Activated CD4-positive, alpha-beta T cell treated with anti-CD3 and anti-CD28 coated beads, Interleukin-2, amount 50 U/mL, for 48 hours (primary cell): ENCODE measurements at places on chromosomes 2 and 18.

- DNase-seq = no peak
These were observed 217.9 kb upstream of the PID1 start for GRCh38 chr2:229489016-229489415.

- DNase-seq = no peak
These were observed 13.2 kb downstream of the SNTG2 start for GRCh38 chr2:963876-964275.

- no peak for DNase-seq
These were observed 232.5 kb upstream of the CTAGE1 start for GRCh38 chr18:22650247-22650646.

DNA sequence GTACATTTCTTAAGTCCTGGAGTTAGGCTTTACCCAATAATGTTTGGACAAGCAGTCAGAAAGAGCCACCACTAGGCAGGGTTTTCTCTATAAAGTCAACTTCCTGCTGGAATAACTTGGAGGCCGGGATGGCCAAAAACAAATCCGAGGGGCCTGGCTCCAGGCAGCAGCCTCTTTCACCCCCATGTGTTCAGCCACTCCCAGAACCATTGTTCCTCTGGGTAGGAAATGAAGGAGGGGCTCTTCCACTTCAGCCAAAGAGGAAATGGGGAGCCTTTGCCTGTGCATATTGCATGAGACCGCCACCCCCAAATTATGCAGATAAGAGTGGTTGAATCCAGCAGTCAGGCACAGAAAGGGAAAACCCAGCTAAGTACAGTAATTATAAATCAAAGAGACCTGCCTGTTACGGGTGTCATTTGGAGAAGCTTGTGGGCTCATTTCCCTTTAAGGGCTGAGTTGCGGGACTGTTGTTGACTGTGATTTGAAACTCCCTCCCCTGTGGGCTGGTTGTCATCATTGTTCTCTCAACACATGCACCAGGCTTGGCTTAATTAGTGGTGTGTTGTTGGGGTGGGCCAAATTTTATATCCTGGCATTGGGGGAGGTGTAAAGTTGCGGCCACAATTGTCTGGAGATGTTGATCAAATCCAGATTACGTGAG is 212.8 kb upstream of the SOX11 start:
- no peak for DNase-seq

- peak; percentile 54 for DNase-seq
These were observed at the start of gene DNER for GRCh38 chr2:229714080-229714735. Gene DNER (minus strand): TSS chr2:229714555. CDS start chr2:229714423, 132 bp downstream.

- DNase-seq = no peak
These were observed 132.1 kb upstream of the SERPINE2 start for GRCh38 chr2:224171226-224171625.

DNA sequence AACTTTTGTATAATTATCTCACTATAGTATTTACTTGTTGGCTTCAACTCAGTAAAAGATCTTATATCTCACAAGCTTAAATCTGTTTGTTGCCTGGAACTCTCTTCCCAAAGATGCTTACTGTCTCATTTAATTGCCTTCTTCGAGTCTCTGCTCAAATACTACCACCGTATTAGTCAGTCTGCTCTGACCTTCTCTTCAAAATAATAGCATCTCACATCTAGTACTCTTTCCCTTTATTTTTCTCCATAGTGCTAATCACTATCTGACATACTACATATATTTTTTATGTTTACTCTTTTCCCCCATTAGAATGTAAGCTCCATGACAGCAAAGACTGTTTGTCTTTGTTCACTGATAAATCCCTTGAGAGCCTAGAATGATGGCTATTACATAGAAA is 10.6 kb upstream of the MPP4 start:
- no peak for DNase-seq

- no peak for DNase-seq
These were observed 3.3 kb upstream of the SLC66A2 start for GRCh38 chr18:79954791-79955190.

DNA sequence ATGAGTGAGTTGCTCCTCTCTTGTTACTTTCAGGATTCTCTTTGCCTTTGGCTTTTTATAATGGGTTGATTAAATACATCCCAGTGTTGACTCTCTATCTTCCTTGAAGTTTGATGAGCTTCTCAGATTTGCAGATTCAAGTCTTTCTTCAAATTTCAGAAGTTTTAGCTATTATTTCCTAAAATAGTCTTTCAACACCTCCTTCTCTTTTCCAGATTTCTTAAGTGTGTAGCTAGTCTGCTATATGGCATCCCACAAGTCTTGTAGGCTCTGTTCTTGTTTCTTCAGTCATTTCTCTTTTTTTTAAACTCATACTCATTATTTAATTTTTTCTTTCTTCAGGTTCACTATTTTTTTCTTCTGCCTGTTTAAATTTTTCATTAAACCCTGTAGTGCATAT is 287.7 kb upstream of the CNTNAP5 start:
- no peak for DNase-seq

DNA sequence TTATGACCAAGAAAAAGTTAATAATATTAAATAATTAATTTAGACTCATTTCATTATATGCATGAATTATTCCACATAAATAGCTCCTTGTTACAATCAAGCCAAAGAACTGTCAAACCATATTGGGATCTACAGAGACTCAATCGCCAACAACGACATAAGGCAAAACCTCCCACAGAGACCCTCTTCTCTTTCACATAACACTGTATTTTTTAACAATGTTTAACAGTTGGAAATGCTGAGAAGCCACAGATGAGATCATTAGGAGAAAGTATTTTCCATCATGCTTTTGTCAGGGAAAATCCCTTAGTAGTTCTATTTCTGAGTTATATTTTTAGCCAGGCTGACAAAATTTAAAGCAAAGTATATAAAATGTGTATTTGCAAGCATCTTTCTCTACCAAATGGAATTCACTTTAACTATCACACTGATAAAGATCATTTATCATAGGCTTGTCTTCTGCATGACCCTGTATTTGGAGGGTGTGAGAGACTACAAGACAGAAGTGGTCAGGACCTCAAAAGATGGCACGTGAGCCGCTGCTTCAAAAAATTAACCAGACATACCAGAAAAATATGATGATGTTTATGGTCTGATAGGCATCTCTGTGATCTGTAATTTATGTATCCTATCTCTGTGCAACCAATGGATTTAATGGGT is 383.8 kb downstream of the NRXN1 start:
- no peak for DNase-seq

GRCh38 chr2:174644406-174644805 is 46.8 kb upstream of the WIPF1 start:
- DNase-seq = no peak

GRCh38 chr2:209534228-209534627 is 110.4 kb downstream of the MAP2 start:
- no peak for DNase-seq

- DNase-seq = no peak
These were observed 48.4 kb upstream of the RMP24 start for GRCh38 chr18:35923939-35924684.

- DNase-seq = no peak
These were observed 295.4 kb downstream of the CYP26B1 start for GRCh38 chr2:71852141-71852711.

- no peak for DNase-seq
These were observed 30.0 kb upstream of the LINC00305 start for GRCh38 chr18:64178860-64179259.

GRCh38 chr18:57439609-57439968 is 4.4 kb downstream of the ONECUT2 start:
- DNase-seq = no peak

DNA sequence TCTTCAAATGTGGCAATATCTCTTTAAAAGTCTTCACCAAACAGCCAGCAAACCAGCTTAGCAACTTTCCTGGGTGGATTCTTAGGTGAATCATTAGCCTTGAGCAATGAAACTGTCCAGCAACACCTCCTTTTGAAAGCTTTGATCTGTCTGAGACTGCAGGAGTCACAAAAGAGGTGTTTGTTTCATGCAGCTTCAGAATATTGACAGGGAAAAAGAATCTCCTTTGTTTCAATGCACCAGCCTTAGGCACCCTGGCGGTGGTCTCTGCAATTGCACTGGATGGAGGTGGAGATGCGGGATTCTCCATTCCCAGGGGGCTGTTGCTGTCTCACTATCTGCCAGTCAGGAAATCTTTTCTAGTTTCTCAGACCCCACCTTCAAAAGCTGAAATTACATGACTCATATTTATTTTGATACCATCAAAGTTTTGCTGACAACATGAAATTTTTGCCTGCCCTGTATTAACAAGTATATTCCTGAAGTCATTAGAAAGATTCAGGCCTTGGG is 76.0 kb upstream of the DSG1 start:
- no peak for DNase-seq

- no peak for DNase-seq
These were observed 159.8 kb downstream of the TAF4B start for GRCh38 chr18:26386002-26386401.

DNA sequence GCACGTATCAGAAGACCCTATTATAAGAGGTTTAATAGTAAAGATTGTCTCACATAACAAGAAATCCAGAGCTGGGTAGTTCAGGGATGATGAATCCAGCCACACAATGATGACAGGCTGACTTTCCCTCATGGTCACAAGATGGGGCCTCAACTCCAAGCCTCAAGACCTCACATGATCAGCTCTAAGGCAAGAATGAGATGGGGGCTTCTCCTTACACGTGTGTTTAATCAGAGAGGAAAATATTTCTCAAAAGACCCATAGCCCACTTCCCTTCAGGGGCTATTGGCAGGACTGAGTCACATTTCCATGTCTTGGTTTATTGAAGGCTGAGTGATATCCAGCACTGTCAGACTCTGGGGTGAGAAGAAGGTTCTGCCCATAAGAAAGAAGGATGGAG is 100.2 kb upstream of the FOSL2 start:
- DNase-seq = no peak

DNA sequence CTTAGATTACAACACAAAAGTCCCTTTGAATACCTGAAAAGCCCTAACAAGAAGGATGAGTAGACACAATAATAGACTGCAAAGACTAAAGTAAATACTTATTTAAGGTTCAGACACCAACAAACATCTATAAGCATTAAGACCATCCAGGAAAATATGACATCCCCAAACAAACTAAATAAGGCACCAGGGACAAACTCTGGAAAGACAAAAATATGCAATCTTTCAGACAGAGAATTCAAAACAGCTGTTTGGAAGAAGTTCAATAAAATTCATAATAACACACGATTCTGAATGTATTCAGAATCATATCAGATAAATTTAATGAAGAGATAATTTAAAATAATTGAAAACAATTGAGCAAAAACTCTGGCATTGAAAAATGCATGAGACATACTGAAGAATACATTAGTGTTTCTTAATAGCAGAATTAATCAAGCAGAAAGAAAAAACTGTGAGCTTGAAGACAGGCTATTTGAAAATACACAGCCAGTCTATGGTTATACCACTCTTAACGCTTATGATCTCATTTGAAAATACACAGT is 1388.8 kb downstream of the DSC3 start:
- DNase-seq = no peak

DNA sequence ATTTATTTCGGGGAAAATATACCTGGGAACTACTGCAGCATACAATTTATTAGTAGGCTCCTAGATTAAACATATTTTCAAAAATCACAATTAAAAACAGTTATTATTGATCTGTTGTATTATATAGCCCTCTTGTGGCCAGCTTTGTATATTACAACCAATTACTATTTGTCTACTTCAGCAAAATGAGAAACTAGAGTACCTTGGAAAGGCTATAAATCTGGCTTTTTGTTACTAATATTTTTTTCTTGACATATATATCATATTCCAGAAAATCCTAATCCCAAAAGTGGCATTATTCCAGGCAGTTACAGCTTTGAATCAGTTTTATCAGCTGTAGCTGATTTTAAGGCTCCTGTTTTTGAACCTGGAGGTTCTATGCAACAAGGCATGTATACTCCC is 101.2 kb downstream of the UBR3 start:
- no peak for DNase-seq

- no peak for DNase-seq
These were observed 62.3 kb downstream of the ADCYAP1 start for GRCh38 chr18:966759-967576.

GRCh38 chr2:157413326-157414035 is 30.4 kb downstream of the CYTIP start:
- DNase-seq = peak; percentile 58

DNA sequence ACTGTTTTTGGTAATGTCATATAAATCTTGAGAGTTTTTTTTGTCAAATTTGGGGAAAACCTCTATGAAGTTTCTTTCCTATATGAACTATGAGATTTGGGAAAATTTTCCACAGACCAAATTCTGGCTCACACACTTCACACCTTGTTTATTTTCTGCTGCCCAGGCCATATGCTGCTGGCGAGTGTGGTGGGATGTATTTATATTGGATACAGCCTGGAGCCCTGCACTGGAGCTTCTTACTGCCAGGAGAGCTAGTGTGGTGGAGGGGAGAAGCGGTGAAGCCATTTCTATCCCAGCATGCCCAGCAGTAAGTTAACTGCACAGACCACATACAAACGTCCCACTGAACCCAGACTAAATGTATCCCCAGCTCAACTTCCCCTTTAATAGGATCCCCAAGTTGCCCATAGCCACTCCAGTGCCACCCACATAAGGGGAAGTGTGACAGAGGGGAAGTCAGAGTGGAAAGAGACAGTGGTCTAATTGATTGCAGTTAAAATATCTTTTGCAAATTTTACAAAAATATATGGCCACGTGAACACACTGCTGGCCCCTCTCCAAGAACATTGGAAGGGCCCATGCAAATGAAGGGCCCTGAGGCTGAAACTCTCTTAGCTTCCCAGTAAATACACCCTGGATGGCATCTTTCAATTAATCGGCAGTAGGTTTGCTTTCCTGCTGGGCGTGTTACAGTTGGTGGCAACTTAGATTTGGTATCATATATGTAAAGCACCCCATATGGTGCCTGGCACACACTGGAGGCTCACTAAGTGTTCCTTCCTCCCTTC is 146.6 kb upstream of the ITGA6 start:
- DNase-seq = no peak

- no peak for DNase-seq
These were observed 86.7 kb upstream of the SLC39A10 start for GRCh38 chr2:195570329-195570728.

GRCh38 chr2:95539290-95539689 is 52.5 kb upstream of the TRIM43 start:
- DNase-seq = no peak

GRCh38 chr2:169653636-169654035 is 40.6 kb downstream of the CFAP210 start:
- DNase-seq = no peak

GRCh38 chr18:21479721-21480120 is 120.8 kb downstream of the ESCO1 start:
- no peak for DNase-seq
